Astrocyte of the spinal cord (primary cell): ENCODE measurements at places on chromosomes 11 and 22.

GRCh38 chr11:61327669-61328071 is 5.2 kb downstream of the DDB1 start:
- no peak for DNase-seq

DNA sequence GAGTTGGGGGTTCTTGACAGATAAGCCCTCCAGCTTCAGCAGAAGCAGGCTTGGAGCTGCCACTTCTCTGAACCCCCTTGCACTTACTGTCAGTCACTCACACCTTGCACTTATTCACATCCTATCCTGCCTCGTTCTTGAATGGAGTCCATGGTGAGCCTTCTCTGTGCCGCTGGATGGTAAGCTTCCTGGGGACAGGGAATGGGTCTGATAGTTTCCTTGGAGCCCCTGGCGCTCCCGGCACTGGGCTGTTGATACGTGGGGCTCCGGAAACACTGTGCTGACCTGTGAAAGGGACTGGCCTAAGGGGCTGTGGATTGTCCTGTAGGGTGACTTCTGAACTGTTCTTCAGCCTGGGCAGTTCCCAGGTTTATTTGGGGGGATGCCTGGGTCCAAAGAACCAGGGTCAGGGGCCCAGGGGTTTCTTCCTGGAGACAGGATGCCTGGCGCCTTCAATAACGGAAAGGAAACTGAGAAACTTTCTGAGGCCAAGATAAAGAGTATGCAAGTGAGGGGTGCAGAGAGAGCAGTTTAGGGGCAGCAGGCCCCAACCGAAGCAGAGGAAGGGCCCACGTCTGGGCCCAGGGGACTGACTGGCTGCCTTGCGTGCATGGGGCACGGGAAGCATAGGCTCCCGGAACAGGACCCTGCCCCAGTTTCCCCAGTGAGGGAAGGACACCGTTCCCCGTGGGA is 709 bp upstream of the ST3GAL4 start:
- no peak for DNase-seq

DNA sequence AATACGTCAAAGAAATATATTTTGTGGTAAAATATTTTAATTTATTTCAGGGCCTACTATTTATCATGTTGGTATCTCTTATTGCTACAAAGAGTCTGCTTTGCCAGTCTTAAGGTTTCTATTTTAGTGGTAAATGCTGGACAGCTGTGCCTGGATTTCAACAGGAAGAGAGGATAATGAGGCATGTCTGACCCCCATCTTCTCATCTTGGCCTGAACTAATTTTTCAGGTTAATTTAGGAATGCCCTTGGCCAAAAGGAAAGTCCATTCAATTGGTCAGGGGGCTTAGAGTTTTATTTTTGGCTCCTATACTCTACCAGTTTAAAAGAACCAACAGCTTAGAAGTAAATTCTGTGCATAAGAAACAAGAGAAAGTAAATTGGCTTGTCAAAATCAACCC is 428.2 kb downstream of the LUZP2 start:
- no peak for DNase-seq

DNA sequence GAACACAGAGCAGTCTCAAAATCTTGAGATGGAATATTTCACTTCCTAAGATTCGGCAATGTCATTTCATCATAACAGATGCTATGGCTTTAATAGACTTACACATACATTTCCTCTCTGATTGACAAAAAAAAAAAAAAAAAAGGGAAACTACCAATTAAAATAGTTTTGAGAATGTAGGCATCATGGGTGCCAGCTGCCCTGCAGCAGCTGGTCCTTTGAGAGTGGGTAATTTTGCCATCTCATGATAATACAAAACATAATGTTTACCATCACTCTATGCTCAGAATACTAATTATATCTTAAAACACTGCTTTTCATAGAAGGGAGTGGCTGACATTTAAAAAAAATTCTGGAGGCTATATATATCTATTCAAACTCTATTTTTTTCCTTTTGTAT is 775.6 kb upstream of the CCDC90B start:
- DNase-seq = no peak

GRCh38 chr11:128271401-128271800 is 316.0 kb downstream of the ETS1 start:
- DNase-seq = no peak

GRCh38 chr11:100855466-100856067 is 168.5 kb downstream of the ARHGAP42 start:
- peak; percentile 74 for DNase-seq

DNA sequence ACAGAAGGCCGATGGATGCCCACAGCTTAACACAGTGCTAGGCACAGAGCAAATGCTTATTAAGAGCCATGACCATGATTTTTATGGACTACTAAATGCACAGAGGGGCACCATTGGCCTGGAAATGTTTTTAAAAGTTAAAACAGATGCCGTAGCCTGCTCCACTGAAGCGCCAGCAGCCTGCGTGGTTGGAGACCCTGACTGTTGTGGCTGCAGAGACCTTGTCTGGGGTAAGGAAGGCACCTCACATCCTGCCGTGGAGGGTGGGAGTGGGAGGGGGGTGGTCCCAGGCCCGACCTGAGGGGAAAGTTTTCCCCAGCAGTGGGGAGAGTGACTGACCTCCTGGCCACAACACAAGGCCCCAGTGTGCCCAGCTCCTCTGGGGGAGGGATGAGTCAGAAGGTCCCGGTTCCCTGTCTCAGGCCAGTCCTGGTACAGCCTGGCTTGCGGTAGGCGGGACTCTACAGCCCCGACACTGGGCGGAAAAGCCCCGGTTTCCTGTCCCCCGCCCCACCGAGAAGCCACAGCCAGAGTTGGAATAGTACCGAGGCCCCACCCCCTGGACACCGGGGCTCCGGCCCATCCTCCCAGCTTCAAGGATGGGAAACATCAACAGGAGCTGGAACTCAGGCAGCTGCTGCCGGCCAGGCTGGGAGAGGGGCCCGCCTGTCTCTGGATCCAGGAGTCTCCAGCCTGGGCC is 7.0 kb downstream of the CHST1 start:
- DNase-seq = peak; percentile 81

DNA sequence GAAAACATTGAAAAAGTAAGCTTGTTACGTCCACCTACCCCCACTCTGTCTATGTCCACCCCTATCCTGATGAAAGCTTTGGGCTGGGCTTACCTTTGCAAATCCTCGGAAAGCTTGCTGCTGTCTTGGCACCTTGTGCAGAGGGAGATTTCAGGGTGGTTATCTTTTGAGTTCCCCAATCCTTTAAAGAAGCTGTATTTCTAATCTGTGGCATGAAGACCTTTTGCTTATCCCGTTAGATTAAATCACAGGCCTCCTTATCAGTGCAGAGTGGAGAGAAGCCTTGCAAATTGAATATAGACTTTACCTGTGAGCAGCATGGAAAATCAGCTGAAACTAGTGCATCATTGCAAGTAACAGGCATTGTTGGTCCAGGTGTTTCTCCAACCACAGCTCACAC is 580.6 kb upstream of the ANO5 start:
- DNase-seq = no peak

DNA sequence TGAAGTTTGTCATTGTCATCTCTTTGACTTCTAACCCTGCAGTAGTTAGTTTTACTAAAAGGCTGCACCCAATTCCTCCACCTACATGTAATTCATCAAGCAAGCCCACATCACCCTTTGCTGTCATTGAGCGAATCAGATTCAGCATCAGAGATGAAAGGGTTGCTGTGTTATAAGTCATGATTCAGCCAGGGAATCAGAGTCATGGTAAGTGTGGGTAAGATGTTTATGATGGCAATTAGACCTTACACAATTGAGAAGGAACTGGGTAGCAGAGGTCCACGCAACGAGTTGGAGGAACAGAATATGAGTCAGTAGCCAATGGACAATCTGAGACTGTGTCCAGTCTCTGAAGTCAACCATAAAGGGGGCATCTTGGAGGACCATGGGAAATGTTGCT is 162.8 kb upstream of the SNX19 start:
- no peak for DNase-seq

- DNase-seq = no peak
Measured at GRCh38 chr11:57905439-57905838, 118.2 kb upstream of the OR9Q1 start.

GRCh38 chr11:62186195-62186594 is 3.8 kb upstream of the SCGB1D1 start:
- no peak for DNase-seq

GRCh38 chr22:32478994-32479393 is 4.4 kb downstream of the FBXO7 start:
- no peak for DNase-seq

DNA sequence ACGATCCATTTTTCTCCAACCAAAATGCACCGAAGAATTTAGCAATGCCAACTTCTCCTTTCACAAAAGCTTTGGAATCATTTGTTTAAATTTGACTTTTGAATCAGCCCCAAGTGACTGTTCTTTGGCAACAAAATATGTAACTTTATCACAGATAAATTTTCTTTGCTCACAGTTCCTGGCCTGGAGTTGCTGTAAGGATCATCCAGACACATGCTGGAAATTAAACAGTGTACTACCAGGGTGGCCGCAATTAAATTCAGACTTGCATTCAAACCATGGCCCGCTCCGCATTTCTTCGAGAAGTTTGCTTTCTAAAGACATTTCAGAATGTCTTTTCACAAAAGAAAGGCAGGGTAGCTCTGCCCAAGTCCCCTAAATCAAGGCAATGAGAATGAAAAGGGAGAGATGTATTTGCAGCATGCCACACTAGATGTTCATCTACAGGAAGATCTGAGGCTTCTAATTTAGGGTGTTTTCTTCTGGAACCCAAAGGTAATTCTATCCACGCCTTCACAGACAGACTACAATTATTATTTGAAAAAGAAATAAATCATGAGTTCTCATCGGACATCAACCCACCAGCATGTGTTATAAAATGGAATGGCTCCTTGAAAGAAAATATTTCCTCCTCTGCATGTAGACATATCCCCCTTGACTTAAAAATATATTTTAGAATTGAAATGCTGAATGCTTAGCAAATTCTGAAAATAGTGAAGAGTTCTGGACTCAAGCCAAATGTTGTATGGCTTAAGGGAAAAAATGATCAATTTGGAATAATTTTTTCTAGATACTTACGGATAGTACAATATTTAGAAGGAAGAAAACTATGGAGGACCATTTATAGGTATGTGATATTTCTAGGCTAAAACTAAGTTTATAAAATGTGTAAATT is 189.7 kb upstream of the BLID start:
- no peak for DNase-seq

GRCh38 chr11:117705866-117706265 is 91.2 kb downstream of the DSCAML1 start:
- DNase-seq = no peak

DNA sequence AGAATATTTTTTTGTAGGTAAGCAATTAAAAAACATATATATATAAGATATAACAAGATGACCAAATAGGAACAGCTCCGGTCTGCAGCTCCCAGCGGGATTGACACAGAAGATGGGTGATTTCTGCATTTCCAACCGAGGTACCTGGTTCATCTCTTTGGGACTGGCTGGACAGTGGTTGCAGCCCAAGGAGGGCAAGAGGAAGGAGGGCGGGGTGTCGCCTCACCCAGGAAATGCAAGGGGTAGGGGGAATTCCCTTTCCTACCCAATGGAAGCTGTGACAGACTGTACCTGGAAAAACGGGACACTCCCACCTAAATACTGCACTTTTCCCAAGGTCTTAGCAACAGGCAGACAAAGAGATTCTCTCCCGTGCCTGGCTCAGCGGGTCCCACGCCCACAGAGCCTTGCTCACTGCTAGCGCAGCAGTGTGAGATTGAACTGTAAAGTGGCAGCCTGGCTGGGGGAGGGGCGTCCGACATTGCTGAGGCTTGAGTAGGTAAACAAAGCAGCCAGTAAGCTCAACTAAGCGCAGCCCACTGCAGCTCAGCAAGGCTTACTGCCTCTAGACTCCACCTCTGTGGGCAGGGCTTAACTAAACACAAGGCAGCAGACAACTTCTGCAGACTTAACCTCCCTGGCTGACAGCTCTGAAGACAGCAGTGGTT is 163.8 kb downstream of the CWF19L2 start:
- no peak for DNase-seq

GRCh38 chr22:29606320-29606719 is 2.9 kb downstream of the NF2 start:
- no peak for DNase-seq

- DNase-seq = no peak
Measured at GRCh38 chr11:7530013-7530640, 16.3 kb downstream of the PPFIBP2 start.

DNA sequence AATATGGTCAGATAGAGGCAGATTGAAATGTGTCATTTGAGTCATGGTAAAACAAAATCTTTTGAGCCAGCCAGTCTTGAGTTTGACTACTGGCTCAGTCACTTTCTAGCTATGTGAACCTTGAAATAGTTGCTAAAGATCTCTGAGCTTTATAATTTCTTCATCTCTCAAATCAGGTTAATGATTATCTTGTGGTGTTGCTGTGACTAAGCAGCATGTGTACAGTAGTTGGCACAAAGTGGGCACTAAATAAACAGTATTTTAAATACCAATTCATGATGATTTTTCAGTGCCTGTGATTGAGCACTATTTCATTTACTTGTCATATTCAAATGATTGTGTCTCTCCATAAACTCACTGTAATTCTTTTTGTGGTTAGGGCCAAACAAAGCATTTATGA is 70.8 kb downstream of the RAB38 start:
- DNase-seq = no peak

- peak; percentile 7 for DNase-seq
Measured at GRCh38 chr22:19853879-19854777, 546 bp downstream of the GNB1L start.

GRCh38 chr22:24106385-24107381 is 74.6 kb upstream of the SUSD2 start:
- no peak for DNase-seq

- peak; percentile 56 for DNase-seq
Measured at GRCh38 chr11:108199446-108200321, 22.8 kb downstream of the NPAT start.

DNA sequence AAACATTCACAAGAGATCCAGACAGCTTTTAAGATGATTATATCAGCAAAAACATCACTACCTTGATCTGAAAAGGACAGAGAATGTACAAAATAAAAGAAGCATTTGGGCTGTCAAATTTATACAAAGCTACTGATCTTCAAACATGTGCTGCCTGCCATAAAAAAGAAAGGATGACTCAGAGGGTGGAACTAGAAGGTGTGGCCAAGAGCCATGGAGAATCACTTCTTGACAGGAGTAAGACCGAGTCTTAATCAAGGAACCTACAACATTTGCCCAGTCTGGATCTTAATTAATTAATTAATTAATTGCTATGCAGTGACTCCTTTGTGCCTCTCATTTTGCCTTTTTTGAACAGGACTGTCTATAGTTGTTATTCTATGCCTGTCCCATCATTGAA is 33.2 kb downstream of the C11orf96 start:
- DNase-seq = no peak

DNA sequence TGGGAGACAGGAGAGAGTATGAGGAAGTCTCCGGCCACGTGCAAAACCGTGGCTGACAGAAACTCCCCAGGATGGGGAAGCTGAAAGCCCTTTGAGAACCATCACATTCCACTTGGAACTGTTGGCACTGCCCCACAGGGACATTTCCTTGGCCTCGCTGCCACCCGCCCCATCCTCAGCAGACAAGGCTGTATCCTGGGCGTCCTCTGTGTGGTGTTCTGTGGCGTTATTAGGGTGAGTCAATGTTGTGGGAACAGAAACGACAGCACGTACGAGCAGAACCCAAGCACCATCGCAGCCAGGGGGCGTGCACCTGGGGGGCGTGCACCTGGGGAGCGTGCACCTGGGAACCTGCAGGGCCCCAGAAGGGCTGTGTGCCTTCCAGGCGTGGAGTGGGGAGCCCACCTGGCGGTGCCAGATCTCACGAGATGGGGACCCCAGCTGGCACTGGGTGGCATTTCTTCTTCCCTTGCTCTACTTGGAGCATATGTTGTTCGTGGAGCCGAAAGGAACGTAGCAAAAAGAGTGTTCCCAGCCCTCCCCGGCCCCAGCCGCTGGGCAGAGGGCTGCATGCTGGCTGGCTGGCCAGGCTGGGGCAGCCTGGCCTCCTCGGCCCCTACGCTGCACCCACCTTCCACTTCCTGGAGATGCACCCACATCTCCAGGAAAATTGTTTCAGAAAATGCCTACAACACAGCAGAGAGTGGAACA is 35.4 kb downstream of the NFAM1 start:
- no peak for DNase-seq
